ENCODE measurements at places on chromosomes 2 and 18.

GRCh38 chr2:153235516-153235915 is 243.0 kb downstream of the RPRM start:
- DNase-seq: no peak

GRCh38 chr18:11005528-11005927 is 143.8 kb downstream of the PIEZO2 start:
- DNase-seq: no peak

DNA sequence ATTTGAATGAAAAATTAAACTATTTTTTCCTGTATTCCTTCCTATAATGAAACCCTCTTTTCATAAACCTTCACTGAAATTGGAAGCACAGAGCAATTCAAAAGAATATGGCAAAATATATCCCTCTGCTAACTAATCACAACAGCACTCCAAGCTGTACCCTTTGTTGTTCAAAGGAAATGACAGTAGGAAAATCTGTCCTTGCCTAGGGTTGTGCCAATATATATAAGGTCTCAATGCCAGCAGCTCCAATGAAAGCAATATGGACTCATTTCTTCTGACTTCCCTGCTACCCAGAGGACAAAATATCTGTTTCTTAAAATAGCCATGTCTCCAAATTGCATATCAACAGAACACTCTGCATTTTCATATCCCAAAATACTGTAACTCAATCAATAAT is 373.9 kb upstream of the MC4R start:
- DNase-seq: no peak

GRCh38 chr2:149167001-149167780 is 128.7 kb downstream of the LYPD6B start:
- DNase-seq: no peak

DNA sequence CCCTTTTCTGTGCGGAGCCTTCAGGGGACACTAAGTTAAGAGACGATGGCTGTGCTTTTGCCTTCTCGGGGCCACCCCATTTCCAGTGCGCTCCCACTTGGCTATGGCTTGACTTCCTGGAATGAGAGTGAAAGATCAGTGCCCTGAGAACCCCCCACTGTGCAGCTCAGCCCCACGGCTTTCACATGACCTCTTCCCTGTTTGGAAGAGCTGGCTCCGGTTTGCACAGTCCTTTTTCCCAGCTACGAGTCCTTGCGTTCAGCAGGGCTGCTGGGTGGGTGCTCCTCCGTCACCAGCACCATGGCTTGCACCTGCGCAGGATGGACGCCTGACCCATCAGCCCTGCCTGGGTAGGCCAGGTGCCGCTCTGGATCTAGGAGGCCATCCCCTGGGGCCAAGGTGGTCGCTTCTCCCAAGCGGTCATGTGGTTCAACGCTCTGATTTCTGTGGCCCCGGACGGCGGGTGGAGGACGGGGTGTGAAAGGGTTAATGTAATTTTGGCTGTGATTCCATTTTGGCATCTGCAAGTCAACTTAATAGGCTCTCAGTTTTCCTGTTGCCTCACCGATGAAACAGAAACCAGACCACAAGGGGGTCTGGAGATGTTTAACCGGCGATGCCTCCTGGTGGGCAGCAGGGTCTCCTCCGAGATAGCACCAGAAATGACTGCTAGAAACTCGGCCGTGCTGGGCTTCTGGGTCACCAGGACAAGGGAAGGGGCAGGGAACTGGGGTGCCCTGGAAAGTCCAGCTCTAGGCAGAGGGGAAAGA is 113.1 kb upstream of the HAAO start:
- DNase-seq: no peak

DNA sequence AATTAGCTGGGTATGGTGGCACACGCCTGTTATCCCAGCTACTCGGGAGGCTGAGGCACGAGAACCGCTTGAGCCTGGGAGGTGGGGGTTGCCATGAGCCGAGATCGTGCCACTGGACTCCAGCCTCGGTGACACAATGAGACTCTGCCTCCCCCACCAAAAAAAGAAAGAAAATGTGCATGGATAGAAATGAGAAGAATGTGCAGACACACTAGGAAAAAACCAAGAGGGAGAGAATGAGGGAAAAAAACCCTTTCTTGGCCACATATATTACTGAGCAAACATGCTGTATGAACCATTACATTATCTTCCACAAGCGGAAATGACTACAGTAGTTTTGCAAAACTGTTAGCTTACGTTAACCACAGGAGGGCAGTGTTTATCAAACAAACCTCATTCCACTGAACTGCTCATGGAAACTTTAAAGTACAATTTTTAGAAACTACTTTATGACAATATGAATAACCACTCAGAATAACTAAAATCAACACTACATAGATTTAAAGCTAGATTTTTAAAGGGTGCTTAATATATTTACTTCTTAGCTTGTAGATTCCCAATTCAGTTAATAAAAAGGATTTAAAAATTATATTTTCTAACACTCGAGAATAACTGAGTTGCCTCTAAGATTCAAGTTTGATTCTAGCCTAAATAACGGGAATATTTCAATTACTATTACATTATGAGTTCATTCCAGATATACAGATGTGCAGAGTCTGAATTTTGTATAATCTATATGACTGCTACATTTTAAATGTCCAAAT is 26.4 kb downstream of the ASXL2 start:
- no peak for DNase-seq

DNA sequence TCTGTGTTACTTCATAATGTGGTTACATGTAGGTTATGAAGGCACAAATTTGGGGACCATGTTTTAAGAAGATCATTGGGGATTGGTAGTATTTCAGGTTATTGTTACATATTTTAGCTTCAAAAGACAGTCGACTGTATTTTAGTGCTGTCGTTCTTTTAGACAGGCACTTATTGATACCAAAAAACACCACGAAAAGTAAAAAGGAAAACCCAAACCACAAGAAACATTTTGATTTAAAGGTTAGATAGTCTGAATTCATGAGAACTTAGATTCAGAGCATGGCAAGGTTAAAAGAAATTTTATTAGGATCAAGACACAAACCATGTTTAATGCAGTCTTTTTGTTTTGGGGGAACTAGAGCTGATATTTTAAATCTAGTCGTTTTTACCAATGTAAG is 209.0 kb downstream of the CAMKMT start:
- no peak for DNase-seq

DNA sequence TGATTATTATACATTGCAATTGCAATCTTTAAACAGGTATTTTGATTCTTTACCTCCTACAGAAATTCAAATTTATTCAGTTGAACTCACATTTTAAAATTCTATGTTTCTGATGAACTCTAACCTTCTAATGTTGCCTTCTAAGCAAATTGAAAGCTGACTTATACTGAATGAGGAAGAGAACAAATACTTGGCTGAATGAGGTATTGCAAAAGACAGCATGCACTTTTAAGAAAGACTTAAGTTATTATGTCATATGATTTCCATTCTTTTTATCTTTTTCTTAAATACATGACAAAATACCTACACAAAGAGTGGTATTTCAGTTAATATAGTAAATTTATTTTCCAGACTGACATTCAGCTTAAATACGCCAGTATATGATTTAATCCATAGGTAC is 64.7 kb downstream of the FAM228A start:
- no peak for DNase-seq

- no peak for DNase-seq
Observed at GRCh38 chr2:181462033-181462432, 4.8 kb downstream of the ITGA4 start.

DNA sequence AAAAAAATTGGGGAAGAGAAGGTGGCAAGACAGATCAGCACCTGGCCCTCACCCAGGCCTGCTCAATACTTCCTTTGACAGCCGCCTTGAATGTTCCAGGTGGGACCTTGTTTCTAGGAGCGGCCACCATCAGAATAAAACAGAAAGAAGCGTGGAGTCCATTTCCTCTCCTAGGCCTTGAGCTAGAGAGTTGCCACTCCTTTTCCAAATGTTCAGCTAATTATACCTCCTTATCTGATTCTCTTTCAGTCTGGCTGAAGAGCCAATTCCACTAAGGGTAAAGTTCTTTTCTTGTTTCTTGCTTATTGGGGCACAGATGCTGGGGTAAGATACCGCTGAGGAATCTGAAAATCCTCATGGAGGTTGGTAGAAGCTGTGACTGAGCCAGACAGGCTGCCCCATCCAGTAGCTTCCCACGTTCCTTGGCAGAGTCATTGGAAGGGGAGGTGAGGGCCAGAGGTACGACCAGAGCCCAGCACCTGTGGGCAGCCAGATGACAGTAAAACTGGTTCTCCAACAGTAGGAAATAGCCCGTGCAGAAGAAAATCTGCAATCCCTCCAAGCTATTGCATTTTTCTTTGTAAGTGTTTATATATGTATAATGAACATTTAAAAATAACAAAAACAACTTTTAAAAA is 51.5 kb downstream of the PLB1 start:
- no peak for DNase-seq

GRCh38 chr2:190529486-190530247 is 4.9 kb downstream of the NEMP2 start:
- DNase-seq: no peak

DNA sequence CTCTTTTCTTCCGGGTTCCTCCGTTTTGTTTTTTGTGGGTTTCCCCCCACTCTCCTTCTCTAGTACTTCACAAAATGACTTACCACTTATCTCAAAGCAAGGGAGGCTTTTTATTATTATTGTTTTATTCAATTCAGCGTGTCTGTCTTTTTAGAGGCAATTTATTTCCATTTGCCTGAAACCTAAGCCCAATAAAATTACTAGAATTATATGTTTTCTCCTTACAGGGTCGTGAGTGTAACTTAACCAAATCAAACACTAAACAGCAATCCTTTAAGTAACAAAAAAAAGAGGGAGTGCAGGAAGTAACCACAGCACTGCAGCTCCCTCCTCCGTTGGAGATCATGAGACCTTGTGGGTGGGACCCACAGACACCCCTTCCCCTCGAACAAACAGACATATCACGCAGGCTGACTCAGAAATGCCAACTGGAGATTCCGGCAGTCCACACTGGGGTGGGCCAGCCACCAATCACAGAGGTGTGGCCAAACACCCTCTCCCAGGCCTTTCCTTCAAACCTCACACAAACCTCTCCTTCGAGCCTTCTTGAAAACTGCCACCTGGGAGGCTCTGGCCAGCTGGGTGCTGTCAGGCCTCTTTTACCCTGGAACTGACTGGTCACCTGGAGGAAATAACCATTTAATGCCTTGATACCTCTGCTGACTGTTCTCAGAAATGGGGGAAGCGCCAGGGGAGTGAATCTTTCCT is 207.1 kb upstream of the SMAD2 start:
- no peak for DNase-seq

DNA sequence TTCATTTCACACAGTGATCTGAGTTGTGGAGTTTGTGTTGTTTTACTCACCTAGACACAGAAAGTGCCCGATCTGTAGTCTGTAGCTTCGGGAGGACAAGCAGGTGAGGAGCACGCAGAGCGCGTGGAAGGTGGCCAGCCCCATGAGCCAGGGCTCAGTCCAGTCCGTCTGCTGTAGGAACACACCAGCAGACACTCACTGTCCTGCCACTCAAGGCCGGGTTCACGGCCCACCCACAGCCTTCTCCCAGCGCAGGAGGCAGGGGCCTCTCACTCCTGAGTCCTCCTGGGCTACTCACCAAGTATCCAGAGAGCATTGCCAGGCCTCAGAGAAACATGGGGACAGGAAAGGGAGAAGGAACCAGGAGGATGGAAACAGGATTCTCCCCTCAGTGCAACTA is 1.7 kb downstream of the TMEM18 start:
- DNase-seq: no peak

DNA sequence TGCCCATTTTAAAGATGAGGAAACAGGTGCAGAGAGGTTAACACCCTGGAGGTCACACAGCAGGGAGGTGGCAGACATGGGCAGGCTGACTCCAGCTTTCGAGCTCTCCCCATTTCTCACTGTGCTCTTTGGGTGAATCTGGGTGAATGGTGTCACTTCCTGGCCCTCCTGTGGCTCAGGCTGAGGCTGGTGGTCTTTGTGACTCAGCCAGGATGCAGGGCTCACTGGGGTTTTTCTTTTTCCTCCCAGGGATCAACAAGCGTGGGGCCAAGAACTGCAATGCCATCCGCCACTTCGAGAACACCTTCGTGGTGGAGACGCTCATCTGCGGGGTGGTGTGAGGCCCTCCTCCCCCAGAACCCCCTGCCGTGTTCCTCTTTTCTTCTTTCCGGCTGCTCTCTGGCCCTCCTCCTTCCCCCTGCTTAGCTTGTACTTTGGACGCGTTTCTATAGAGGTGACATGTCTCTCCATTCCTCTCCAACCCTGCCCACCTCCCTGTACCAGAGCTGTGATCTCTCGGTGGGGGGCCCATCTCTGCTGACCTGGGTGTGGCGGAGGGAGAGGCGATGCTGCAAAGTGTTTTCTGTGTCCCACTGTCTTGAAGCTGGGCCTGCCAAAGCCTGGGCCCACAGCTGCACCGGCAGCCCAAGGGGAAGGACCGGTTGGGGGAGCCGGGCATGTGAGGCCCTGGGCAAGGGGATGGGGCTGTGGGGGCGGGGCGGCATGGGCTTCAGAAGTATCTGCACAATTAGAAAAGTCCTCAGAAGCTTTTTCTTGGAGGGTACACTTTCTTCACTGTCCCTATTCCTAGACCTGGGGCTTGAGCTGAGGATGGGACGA is 13.2 kb downstream of the ITM2C start:
- peak; percentile 38 for DNase-seq

DNA sequence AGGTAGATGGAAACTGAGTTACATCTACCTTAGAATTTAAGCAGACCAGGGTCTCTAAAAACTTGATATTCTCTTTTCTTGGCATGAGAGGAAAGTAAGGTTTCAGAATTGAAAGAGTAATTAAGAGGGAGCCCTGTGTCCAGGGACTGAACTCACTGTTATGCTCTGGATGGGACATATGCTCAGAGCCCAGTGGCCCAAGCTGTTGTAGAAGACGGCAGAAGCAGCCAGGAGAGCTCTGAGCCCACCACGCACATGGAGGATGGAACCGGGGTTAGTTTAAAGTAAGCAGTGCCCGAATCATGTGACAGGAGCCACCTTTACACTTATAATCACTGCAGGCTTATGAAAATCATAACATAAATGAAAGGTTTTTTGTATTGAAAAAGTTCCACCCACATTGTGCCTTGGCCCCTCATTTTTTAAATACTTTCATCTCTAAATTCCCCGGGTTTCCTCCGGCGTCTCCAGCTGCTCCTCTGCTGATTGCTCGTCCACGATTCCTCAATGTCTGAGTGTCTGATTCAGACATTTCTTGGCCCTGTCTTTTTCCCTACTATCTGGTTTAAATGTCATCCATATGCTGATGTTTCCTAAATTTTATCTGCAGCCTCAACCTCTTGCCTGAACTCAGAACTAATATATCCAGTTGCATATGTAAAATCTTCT is 36.1 kb upstream of the SPTBN1 start:
- DNase-seq: no peak

GRCh38 chr2:97068074-97068473 is 26.6 kb downstream of the FAHD2B start:
- DNase-seq: no peak

GRCh38 chr2:21407851-21408250 is 284.1 kb downstream of the TDRD15 start:
- no peak for DNase-seq
